IMR-90 (cell line): ENCODE measurements at places on chromosomes 11 and 22. TPM values are rescaled to one million over a fixed set of nuclear protein-coding genes. Genes with fewer than 3 reads are reported as not detected.
A peak's percentile ranks its signal among the peaks of the same experiment; 100 is the strongest.

- DNase-seq = no peak
These were observed 825 bp downstream of the ARHGAP20 start for GRCh38 chr11:110711448-110711775.

GRCh38 chr22:19993926-19994325 lies 22.7 kb downstream of the ARVCF start:
- no peak for DNase-seq

GRCh38 chr22:19591568-19591967 lies 67.4 kb upstream of the CLDN5 start:
- no peak for DNase-seq

GRCh38 chr11:115168686-115169085 lies 335.5 kb downstream of the CADM1 start:
- no peak for DNase-seq

- no peak for DNase-seq
These were observed 39.3 kb upstream of the LRRC4C start for GRCh38 chr11:41498726-41499125.

Gene OR5P2
- not detected in 2 replicates for polyA plus RNA-seq

- no peak for DNase-seq
These were observed 66.2 kb downstream of the HIPK3 start for GRCh38 chr11:33323421-33323820.

DNA sequence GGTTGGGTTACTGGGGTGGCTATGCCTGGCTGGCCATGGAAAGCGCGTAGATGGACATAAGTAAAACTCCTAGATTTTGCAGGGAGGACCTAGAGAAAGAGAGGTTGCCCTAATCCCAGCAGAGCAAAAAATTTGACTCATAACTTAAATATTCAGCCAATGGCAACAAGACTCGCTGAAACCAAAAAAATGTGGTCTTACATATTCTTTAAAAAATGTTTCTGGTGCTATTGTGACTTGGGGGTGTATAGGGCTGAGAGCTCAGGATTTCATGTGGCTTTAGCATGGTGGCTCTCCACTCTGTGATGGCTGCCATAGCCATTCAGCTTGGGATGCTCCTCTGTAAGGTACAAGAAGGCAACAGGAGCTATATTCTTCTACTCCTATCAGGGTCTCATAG lies 27.2 kb upstream of the PDGFD start:
- peak; percentile 49 for DNase-seq

Gene LMNTD2
- 1.3 and 2.5 TPM in 2 replicates for polyA plus RNA-seq

Gene SLC22A9
- not detected in 2 replicates for polyA plus RNA-seq
